ENCODE measurements at places on chromosomes 16 and 17. TPM values are rescaled to one million over a fixed set of nuclear protein-coding genes. Genes with fewer than 3 reads are reported as not detected.

Gene PPP1R27
- not detected for total RNA-seq

Gene DNAH17
- not detected for total RNA-seq

Gene MFAP4
- total RNA-seq: 127 TPM

GRCh38 chr16:7373776-7374175, 41.1 kb downstream of the RBFOX1 start:
- no peak overlapping the region for H3K27ac ChIP-seq
- no peak for DNase-seq
- no peak overlapping the region for H3K4me3 ChIP-seq
- no peaks in the 10 kb centered on the region for H3K36me3 ChIP-seq

DNA sequence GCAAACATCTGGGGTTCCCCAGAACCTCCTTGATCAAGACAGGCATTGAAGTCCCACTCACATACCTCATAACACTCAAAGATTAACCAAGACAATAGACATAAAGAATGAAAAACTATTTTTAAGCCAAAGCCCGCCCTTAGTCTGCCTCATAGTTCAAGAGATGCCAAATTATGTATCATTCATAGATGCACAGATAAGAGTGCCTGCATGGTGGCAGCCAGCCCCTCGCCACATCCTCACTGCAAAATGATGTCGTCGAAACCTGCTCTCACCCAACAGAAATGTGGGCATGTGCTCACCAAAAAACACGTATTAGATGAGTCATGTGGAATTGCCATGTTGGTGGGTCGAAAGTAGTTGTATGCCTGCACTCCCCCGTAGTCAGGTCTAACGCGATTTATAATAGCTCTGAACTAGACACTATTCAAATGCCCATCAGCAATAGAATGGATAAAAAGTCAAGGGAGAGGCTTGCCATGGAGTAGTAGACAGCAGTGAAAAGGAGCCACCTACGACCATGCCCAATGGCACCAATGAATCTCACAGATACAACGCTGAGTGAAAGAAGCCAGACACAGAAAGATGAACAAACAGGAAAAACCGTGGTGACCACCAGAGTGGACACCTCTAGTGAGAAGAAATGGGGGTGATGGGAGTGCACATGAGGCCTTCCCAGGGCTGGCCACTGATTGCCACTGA, 64.8 kb downstream of the C16orf95 start:
- no peak for DNase-seq
- H3K27me3 ChIP-seq: no peaks in the 10 kb centered on the region
- no peak overlapping the region for H3K4me3 ChIP-seq
- no peaks in the 10 kb centered on the region for H3K4me1 ChIP-seq

DNA sequence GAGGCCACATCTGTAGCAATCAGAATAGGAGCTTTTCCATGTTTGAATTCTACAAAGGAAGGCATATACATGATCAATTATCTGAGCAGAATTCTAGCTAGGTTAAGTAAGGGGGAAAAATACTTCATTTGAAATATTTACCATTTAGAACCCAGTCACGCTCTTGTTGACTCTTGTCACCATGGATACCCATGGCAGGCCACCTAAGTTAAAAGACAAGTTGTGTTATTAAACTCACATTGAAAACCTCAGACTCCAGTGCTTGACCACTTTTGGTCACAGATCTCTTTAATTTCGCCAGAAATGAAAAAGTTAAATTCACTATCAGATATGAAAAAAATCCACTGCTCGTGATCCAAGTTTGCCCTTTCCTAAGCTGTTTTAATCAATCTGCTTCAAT, 4.1 kb downstream of the DDX5 start:
- H3K36me3 ChIP-seq: peaks cover 54% of the 10 kb centered on the region
- no peak for DNase-seq
- peaks cover 68% of the 10 kb centered on the region for H3K4me1 ChIP-seq
- H3K4me3 ChIP-seq: no peak overlapping the region
- no peaks in the 10 kb centered on the region for H3K27me3 ChIP-seq

- H3K27me3 ChIP-seq: no peaks in the 10 kb centered on the region
- peaks cover 26% of the 10 kb centered on the region for H3K36me3 ChIP-seq
- peaks cover 55% of the 10 kb centered on the region for H3K4me1 ChIP-seq
- no peak overlapping the region for H3K27ac ChIP-seq
- DNase-seq: no peak
These were observed 65.6 kb upstream of the SREBF1 start for GRCh38 chr17:17902376-17902775.

DNA sequence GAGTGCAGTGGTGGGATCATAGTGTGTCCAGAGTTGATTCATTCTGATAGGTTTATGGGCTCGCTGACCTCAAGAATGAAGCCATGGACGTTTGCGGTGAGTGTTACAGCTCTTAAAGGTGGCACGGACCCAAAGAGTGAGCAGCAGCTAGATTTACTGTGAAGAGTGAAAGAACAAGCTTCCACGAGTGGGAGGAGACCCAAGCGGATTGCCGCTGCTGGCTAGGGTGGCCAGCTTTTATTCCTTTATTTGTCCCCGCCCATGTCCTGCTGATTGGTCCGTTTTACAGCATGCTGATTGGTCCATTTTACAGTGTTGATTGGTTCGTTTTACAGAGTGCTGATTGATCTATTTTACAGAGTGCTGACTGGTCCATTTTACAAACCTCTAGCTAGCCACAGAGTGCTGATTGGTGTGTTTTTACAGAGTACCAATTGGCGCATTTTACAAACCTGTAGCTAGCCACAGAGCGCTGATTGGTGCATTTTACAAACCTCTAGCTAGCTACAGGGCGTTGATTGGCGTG, 17.5 kb downstream of the CACNG4 start:
- peaks cover 18% of the 10 kb centered on the region for H3K4me1 ChIP-seq
- H3K27me3 ChIP-seq: peaks cover 16% of the 10 kb centered on the region
- H3K27ac ChIP-seq: no peak overlapping the region
- H3K4me3 ChIP-seq: no peak overlapping the region

DNA sequence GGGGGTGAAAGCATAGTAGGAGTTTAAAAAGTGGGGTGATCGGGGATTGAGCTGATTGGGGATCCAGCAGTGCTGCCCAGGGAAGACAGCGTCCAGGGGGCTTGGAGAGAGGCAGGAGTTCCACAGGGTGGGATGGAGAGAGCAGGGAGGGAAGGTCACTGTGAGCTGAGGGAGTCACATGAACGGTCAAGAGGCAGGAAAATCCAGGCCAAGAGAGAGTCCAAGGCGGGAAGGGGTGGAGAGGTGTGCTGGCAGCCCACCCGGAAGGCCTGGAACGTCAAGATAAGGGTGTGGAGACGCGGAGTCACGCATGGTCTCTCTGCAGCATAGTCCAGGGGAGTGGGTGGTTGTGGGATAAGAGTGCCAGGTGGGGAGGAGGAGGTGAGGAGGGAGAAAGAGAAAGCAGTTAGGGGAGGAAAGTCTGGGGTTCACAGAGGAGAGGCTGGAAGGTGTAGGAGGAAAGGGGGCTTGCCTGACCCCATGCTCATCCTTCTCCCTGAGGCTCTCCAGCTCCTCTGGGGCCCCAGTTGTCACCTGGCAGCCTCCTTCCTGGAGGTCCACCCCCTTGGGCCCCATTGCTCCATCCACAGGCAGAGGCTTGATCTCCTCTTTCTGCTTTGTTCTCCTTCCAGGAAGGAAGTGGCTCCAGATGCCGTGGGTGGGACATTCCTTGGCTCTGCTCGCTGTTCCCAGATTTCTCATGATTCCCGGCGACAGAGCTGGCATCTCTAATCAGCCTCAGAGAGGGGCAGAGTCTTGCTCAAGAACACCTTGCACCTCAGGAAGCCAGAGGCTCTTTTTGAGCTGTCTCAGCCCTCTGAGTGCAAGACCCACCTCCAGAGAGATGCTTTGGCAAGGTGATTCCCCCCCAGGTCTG, 28.7 kb downstream of the CCR7 start:
- H3K4me1 ChIP-seq: peaks cover 86% of the 10 kb centered on the region
- peak overlapping the region; percentile 54 for H3K27ac ChIP-seq
- no peaks in the 10 kb centered on the region for H3K27me3 ChIP-seq

- H3K4me3 ChIP-seq: peak overlapping the region; percentile 67
- peaks cover 30% of the 10 kb centered on the region for H3K36me3 ChIP-seq
- H3K27me3 ChIP-seq: no peaks in the 10 kb centered on the region
- DNase-seq: no peak
- peak overlapping the region; percentile 72 for H3K27ac ChIP-seq
These were observed 762 bp downstream of the PYCARD start for GRCh38 chr16:31201582-31202413.

DNA sequence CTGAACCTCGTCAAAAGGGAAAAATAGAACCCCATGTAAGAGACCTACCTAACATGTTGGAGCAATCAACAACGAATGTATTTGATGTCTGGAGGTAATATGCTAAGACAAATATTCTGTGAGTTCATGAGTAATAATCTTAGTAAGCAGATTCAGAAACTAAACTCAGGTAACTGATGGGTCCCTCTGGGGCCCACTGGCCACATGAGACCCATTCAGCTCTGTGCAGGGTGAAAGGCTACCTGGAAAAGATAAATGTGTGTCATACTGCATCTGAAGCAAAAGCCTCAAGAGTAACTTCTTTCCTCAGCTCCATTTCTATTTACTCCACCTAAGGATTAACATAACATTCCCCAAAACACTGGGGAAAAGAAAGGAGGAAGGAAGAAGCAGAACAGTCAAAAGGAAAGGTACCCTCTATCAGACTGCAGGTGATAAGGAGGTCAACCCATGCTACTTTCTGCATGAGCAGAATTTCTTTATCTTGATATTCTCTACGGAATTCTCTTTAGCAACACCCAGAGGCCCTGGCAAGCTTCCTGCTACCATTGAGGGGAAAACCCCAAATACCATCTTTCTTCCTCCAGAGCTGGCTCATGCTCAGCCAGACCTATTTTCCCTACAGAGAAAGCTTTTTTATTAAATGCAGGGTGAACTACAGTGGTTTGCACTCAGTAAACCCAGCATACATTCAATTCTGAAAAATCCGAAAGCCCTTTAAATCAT, 37.7 kb upstream of the ABCA6 start:
- H3K27ac ChIP-seq: no peak overlapping the region
- H3K4me3 ChIP-seq: no peak overlapping the region
- no peaks in the 10 kb centered on the region for H3K27me3 ChIP-seq

DNA sequence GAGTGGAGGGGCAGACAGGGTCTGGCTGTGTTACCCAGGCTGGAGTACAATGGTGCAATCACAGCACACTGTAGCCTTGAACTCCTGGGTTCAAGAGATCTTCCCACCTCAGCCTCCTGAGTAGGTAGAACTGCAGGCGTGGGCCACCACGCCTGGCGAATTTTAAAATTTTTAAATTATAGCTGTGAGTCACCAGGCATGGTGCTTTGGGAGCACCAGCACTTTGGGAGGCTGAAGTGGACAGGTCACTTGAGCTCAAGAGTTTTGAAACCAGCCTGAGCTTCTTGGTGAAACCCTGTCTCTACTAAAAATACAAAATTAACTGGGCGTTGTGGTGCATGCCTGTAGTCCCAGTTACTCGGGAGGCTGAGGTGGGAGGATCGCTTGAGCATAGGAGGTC, 114.0 kb downstream of the CHD9 start:
- H3K4me3 ChIP-seq: no peak overlapping the region
- peaks cover 4% of the 10 kb centered on the region for H3K4me1 ChIP-seq
- no peaks in the 10 kb centered on the region for H3K36me3 ChIP-seq
- no peaks in the 10 kb centered on the region for H3K27me3 ChIP-seq

All from esophagus muscularis mucosa (tissue), 4 donors.